Prostate gland (tissue), 2 donors: ENCODE measurements at places on chromosomes 7 and 10. TPM values are rescaled to one million over a fixed set of nuclear protein-coding genes. Genes with fewer than 3 reads are reported as not detected.

DNA sequence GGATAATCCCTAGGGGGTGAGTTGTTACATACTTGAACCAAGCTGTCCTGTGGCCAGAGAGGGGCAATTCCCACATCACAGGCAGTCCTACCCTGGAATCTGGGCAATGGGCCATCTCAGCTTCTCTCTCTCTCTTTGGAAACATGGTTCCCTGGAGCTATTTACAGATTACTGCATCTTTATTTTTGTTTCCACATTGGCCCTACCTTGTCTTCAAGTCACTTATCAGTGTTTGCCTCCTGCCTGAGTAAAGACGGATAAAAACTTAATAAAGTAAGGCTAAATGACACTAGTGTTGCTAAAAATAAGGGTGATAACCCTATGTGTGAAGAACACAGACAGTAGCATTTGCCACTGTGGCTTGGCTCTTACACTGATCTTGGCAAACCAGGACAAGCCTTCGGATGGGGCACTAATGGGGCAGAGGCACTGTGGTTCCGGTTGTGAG, 228.2 kb downstream of the GFRA1 start:
- no peak for DNase-seq

- no peak for DNase-seq
Observed at GRCh38 chr10:6621536-6621935, 41.5 kb upstream of the PRKCQ start.

GRCh38 chr7:47034180-47034579, 547.7 kb downstream of the TNS3 start:
- DNase-seq: no peak

GRCh38 chr7:157428554-157428945, 91.7 kb downstream of the DNAJB6 start:
- no peak for DNase-seq

DNA sequence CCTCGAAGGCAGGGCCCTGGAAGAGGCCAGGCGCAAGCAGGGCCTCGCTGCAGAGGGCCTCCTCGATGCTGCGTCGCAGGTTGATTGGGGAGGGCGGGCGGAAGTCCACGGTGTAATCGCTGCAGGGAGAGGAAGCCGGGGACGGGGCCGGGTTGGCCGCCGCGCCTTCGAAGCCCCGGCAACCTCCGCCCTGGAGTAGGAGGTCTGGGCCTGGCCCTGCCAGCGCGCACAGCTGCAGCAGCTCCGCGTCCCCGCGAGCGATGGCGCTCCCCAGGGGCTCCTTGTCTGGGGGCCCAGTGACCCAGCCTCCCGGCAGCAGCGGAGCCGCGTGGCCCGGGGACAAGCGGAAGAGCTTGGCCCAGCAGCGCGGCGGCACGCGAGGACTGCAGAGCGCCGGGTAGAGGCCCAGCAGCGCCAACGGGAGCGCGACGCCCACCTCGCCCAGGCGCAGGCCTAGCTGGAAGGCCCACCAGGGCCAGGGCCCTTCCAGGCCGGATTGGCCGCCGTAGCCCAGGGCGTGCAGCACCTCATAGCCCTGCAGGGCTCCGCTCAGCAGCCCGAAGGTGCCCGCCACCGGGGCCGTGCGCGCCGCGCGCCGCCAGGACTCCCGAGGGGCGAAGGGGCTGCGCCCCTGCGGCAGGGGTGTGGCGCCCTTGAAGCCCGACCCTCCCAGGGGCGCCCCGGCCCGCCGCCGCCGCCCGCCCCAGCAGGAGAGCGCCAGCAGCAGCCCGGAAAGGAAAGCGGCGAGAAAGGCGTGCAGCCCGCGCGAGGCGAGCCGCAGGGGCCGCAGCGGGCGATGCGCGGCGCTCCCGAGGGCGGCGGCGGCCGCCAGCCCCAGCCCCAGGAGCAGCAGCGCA, 7.8 kb upstream of the RBM28 start:
- no peak for DNase-seq

- DNase-seq: no peak
Observed at GRCh38 chr10:65194555-65194954, 1673.4 kb downstream of the REEP3 start.

GRCh38 chr7:81094952-81095351, 176.1 kb upstream of the SEMA3C start:
- no peak for DNase-seq

DNA sequence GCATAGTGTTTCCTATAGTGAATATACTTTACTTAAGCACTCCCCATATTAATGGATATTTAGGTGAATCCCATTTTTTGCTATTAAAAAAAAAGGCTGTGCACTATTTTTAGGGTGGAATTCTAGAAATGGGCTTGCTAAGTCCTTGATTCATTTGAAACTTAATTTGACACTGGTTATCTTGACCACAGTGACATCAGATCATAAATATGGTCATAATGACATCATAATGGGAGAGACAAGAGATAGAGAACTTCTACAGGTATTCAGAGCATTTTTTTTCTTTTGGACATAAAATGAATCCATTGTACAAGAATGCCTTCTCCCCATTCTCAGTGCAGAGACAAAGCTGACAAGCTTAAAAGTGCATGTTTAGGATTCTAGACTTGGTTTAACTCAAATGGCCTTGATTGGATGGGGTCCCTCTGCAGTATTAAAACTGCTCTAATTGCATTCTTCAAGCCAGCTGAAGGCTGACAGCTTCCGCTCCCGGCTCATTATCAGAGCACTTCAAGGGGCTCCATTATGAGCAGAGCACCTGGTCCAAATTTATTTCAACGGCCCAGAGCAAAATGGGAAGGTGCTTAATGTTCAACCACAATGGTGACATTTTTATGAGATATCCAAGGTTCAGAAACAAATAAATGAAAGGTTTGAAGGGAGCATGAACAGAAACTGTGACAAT, 104.8 kb downstream of the JAZF1 start:
- DNase-seq: no peak

- no peak for DNase-seq
Observed at GRCh38 chr7:90719155-90719554, 123.0 kb downstream of the CDK14 start.

GRCh38 chr10:92901819-92902251, 53.5 kb downstream of the EXOC6 start:
- DNase-seq: no peak

DNA sequence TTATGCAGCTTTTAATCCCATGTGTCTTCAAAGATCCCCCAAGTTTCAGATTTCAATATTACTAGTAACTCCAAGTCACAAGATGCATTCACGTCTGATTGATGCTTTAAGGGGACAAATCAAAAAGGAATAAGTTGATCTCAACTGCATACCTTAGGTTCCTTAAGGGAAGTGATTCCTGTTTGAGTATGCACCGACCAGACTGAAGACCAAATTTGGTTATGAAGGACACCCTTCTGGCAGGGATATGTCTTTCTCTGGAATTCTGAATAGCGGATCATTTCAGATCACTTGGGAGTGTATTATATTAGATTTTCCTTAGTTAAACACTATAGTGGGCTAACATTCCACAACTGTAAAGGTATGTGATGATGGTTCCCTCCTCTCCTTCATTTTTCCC, 4.3 kb downstream of the KIF5B start:
- DNase-seq: no peak

GRCh38 chr7:123437447-123437995, 96.9 kb downstream of the IQUB start:
- DNase-seq: no peak

DNA sequence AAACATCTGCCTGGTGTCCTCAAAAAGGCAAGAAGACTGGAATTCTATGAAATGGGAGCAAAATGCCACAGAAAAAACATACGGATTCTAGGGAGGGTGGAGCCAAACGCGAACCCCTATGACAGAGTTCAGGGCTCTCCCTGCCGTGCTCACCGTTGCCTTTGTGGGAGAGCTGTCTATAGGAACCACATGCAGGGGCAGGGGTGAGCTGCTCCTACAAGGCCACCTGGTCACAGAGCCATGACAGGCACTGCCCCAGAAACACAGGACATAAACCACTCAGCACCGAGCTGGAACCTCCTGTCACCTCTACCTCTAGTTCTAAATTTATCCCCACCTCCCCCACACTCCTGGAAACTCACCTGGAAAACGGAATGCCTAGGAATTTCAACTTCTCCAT, 155.1 kb upstream of the ZNF32 start:
- DNase-seq: no peak

- no peak for DNase-seq
Observed at GRCh38 chr7:7256731-7257274, 74.5 kb downstream of the C1GALT1 start.

GRCh38 chr7:39433550-39433949, 132.7 kb upstream of the YAE1 start:
- no peak for DNase-seq

- DNase-seq: no peak
Observed at GRCh38 chr10:119120413-119120867, 16.5 kb downstream of the DENND10 start.

- no peak for DNase-seq
Observed at GRCh38 chr10:7980196-7980595, 74.3 kb upstream of the GATA3 start.

DNA sequence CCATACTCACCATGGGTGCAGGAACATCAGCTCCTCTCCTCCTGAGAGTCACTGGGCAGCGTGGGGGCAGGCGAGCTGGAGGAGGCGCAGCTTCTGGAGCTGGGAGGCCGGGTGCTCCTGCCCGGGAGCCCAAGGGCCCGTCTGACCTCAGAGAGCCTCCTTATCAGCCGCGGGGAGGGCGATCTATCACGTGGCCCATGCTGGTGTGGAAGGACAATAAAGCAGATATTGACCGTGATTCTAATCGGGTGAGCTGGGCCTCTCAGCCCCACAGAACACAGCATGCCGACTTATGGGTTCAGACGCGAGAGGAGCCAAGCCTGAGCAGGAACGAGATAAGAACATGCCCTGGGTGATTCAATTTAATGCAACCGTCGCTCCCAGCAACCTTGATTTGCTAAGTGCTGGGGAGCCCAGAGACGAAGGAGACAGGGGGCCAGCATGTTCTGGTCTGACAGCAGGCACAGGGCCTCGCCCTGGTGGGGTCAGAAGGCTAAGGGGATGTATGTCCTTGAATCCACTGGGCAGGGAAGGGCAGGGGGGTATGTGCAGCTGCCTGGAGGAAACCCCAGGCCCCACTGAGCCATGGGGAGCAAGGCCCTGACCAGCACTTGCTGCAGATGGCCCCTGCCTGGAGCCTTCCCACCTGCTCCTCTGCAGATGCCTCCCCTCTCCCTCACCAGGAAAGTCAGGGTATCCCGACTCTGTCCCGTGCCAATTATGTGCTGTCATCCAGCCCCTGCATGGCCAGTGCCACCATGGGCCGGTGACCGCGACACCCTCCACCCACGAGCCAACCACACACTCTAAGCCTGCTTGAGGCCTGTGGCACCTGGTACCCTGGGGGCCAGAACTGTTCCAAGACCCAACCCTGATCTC, 95.3 kb upstream of the RET start:
- no peak for DNase-seq

- no peak for DNase-seq
Observed at GRCh38 chr7:7881581-7881980, 87.0 kb upstream of the GLCCI1 start.

DNA sequence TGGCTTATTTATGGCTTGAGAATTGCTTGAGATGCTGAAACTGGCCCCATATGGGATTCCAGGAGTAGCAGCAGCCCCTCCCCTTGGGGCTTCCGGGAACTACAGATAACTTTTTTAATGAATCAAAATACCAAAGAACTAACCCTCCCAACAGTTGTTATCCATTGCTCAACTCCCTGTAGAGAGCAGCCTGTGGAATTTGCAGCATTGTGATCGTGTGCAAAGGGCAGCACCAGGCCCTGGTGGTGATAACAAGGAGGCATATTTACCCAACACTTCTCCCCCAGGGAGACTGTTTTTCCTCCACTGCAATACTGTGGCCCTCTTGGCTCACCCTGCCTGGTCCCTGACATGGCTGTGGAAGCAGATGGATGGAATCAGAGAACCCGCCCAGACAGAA, 196.2 kb downstream of the PLXNA4 start:
- DNase-seq: no peak

Gene SRGN
- 44.3 TPM for total RNA-seq

Gene OGA
- total RNA-seq: 82.5 TPM

Gene CDK6
- 13.6 TPM for total RNA-seq

Gene CALHM1
- total RNA-seq: not detected

Gene KEL
- total RNA-seq: 0.09 TPM

Gene INA
- total RNA-seq: 2.0 TPM

Gene CUL2
- total RNA-seq: 15.9 TPM

Gene TCAF2
- total RNA-seq: 12.7 TPM

Gene WIPF3
- total RNA-seq: 3.0 TPM

Gene OR13A1
- total RNA-seq: not detected

Gene SUFU
- 20.4 TPM for total RNA-seq

Gene CD36
- 5.7 TPM for total RNA-seq

Gene MMP21
- not detected for total RNA-seq
